CD4-positive, alpha-beta T cell treated with Interferon alpha-2 for 1 hour (primary cell): ENCODE measurements at places on chromosomes 7 and 10.

DNA sequence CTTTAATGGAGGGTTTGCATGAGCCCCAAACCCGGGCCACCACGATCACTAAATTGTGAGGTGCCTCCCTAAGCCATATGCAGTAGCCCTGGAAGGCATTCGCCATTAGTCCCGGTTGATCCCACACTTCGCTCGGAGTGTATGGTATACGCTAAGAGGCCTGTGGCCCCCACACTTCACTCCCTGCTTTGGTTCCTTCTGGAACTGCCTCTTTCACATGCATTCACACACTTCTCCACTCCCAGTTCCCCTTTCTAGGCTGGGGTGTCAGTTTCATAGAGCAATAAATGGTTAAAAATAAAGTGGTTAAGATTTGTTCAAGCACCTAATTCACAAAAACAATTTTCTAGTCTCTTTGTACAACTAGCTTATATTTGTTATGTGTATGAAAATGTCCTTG is 212.1 kb upstream of the KCND2 start:
- DNase-seq, result no peak

GRCh38 chr7:81839708-81840369 is 70.0 kb upstream of the HGF start:
- no peak for DNase-seq

DNA sequence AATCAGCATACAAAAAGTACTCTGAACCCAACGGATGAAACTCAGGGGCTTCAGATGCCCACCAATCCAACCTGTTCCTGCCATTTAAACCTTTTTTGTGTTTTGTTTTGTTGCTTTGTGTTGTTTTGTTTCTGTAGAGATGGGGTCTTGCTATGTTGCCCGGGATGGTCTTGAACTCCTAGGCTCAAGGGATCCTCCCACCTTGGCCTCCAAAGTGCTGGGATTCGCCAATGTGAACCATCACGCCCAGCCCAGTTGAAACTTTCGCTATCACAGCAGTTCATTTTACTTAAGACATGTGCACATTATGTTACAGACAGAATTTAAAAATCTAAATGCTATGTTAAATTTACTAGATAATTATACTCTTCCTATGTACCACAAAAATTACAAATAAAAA is 101.6 kb downstream of the SKIDA1 start:
- no peak for DNase-seq

DNA sequence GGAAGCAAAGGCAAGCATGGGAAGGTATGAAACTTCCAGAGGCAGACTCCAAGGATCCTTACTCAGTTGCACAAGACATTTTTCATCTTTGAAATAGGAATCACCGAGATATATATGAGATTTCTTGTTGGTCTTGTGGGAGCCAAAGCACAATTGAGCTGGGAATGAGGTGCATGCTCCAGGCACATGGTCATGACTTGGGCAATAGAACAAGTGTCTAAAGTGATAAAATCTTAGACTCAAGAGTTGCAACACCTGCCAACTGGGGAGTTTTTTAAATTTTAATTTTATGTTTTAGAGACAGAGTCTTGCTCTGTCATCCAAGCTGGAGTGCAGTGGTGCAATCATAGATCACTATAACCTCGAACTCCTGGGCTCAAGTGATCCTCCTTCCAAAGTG is 169.5 kb upstream of the ADCY1 start:
- no peak for DNase-seq

GRCh38 chr10:29897999-29898716 is 161.2 kb downstream of the JCAD start:
- no peak for DNase-seq

DNA sequence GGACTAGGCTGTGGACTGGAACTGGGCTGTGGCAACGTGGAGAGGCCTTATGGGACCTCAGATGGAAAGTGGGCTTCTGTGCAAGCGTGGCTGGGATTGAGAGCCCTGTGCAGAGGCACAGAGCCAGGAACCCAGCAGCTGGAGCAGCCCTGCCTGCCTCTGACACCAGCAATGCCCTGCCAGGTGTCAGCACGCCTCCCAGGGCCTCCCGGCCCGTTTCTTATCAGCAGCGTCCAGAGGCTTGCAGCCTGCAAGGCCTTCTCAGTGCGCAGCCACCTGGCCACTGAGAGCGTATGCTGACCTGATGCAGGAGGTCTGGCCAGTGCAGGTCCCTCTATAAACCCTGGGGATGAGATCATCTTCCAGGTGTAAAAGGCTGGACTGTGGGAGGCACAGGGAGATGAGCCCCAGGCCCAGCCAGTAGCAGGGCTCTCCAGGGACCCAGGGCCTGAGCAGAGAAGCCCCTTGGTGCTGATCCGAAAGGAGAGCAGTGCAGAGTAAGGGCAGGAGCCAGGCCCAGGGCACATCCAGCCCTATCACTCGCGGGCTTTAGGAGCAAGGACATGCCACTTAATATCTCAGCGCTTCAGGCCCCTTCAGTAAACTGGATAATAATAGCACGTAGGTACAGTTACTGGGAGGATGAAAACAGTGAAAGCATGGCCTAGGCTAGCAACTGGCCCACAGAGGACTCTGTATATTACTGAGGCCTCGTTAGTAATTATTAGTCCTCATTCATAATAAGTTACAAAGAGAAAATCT is 38.8 kb upstream of the ANTXRL start:
- DNase-seq, result no peak

DNA sequence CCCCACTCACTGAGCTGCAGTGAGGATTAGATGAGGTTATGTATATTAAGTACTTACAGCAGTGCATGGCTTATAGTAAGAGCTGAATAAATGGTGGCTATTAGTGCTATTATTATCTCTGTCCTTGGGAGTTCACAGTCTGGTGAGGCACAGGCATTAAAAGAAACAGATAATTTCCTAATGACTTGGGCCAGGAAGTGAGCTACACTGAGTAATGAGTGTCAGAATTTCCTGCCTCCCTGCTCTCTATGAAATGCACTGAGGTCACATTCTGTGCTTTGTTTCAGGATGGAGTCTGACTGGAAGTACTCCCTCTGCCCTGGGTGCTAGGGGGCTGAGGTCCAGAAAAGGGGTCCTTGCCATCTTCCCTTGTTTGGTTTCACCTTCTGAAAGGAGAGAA is 48.7 kb upstream of the LOXL4 start:
- DNase-seq, result no peak

DNA sequence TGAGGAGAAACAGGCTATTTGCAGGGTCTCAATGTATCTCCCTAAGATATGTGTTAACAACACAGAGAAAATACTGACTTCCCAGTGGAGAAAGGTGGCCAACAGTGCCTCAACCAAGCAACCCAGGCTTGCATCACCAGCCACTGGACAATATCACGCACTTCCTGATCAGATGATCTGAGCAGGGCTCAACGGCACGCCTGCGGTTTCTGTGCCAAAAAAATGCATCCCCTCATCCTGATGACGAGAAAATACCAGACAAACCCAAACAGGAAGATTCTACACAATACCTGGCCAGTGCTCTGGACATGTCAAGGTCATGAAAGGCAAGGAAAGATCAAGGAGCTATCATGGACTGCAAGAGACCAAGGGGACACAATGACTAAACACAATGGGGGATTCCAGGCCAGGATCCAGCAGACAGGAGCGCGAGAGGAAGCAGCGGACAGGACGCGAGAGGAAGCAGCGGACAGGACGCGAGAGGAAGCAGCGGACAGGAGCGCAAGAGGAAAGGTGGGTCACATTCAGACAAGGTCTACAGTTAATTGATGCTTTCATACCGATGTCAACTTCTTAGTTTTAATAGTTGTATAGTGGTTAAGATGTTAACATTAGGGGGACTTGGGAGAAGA is 51.1 kb downstream of the GNA12 start:
- no peak for DNase-seq

GRCh38 chr7:148461392-148462179 is 129.0 kb upstream of the C7orf33 start:
- no peak for DNase-seq

DNA sequence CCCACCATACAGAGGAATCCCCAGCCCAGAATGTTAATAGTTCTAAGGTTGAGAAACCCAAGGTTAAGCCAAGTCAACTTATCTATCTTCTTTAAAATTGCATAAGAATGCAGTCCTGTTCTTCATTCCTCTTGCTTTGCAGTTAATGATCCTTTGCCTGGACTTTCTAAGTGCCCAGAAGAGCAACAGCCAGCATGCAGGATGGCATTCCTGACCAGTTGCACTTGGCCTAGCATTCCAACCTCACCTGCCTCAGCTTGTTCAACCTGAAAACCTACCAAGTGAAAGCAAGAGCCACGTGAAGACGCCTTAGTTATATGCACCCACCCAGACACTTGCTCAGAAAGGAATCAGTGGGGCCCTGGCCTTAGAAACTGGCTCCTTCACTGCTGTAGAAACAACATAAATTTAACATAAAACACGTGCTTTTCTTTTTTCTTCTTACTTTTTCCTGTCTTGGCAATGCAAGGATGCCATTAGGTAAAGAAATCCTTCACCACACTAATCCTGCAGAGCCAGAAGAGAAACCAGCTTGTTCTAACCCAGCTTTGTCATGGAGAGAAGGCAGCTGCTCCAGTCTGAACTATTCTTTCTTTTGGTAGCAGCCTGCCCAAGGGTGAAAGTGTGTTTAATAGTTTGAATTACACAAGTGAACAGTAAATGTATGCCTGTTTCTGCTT is 25.0 kb downstream of the EGFR start:
- DNase-seq, result no peak

GRCh38 chr7:134932707-134933370 is 53.5 kb upstream of the AGBL3 start:
- DNase-seq, result no peak

- no peak for DNase-seq
These were observed 116.9 kb downstream of the EVX1 start for GRCh38 chr7:27359181-27360125.
